Sciatic nerve (tissue), 2 donors: ENCODE measurements at places on chromosomes 7 and 10.
A peak's percentile ranks its signal among the peaks of the same experiment; 100 is the strongest.

- DNase-seq: no peak
Observed at GRCh38 chr10:15213461-15213861, 45.0 kb upstream of the NMT2 start.

- no peak for DNase-seq
Observed at GRCh38 chr7:45033931-45034290, 33.9 kb downstream of the CCM2 start.

DNA sequence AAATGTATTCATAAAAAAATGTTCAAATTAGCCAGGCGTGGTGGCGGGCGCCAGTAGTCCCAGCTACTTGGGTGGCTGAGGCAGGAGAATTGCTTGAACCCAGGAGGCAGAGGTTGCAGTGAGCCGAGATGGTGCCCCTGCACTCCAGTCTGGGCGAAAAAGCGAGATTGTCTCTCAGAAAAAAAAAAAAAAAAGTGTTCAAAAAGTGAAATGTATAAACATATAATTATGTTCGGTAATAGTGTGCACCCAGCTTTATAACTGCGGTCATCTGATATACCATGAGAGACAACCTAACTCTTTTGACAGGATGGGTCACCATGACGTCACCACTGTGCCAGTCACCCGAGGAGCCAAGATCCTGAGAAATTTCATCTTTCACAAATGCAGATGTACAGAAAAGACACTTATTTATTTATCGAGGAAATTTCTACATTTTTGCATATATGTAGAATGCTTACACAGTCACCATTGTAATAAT, 594 bp upstream of the RP9 start:
- no peak for DNase-seq

DNA sequence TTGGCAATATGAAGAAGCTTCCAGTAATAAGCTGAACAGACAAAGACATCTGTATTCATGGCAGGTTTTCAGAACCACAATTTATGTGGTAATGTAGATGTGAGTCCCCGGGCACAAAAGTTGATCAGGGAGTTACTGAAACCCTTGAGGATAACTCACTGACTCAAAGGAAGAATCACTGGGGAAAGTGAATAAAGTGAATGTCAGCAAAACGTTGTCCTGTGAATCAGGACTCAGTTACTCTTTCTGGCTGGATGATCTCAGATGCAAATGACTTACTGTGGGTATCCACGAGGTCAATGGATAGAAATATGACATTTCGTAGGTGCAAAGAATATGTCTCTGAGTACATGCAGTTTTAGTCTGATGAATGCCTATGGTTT, 172.8 kb upstream of the CTBP2 start:
- DNase-seq: no peak

DNA sequence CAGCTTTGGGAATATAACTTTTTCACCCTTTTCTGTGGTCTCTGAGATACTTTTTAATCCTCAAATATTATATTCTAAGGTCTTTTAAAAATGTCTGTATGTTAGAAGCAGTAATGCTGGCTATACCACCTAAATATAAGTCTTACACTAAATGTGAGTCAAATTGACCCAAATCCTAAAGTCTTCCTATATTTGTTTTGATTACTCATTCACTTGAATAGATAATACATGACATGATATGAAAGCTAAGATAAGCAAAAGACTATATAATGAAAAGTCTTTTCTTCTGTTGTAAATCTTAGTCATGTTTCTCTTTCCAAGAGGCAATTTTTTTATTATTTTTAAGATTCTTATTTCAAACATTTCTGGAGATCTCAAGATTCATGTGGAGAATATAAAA, 64.2 kb downstream of the HDAC9 start:
- no peak for DNase-seq

DNA sequence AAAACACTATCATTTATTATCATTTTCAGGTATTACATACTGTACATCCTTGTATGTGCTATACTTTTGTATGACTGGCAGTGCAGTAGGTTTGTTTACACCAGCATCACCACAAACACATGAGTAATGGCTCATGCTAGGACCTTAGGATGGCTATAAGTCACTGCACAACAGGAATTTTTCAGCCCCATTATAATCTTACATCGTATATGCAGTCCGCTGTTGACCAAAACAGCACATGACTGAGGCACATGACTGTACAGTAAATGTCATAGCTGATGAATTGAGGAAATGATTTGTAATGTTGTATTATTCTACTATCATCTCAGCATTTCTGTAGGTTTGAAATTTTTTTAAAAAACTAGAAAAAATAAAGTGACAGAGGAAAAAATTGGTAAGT, 38.6 kb downstream of the BPGM start:
- DNase-seq: no peak

- no peak for DNase-seq
Observed at GRCh38 chr7:51187941-51188340, 128.7 kb downstream of the COBL start.

DNA sequence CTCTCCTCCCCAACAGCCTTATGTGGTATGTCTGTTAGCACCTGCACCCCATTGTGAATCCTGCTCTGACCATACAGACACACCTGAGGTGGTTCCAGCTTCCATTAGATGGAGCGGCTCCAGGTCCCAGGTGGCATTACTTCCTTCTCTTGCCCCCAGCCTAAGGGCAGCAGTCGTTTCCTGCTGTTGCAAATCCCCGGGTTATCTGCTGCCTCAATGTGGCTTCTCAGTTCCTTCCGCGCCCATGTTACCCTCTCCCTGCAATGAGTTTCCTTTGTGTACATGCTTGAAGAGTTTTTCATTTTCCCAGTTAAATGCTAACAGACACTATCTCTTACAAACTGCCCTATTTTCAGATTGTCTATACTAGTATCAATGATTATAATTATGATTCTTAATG, 62.8 kb upstream of the PRKCQ start:
- no peak for DNase-seq

- no peak for DNase-seq
Observed at GRCh38 chr10:72104472-72105097, 16.2 kb upstream of the SPOCK2 start.

GRCh38 chr7:115585015-115585718, 445.4 kb downstream of the TFEC start:
- no peak for DNase-seq

DNA sequence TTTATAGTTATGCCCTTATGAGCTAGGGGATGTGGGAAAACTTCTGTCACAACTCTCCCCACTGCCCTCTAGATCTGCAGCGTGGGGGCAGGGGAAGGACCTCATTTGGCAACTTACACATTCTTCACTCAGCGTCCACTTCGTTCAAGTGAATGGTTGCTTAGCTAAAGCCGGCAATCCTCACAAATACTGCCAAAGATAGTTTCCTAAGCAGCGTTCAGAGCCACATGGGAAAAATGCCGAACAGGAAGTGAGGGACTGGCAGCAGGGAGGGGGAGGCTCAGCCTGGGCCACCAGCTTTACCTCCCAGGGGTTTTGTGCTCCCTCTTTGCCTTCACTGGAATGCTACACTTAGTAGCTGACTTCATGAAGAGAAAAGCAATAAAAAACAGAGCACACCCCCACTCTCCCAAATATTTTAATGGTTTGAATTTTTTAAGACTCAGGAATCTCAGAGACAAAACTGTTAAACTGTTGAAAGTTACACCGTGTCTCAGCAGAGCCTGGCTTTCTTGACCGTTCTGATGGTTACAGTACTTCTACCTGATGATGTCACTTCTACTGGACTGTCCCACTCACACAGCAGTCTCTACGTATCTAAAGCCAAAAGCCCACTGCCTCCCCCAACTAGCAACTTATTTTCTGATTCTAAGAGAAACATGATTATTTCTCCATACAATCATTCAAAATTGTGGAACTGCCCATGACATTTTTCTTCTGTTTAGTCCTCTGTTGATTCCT, 10.4 kb downstream of the GRM3 start:
- no peak for DNase-seq

DNA sequence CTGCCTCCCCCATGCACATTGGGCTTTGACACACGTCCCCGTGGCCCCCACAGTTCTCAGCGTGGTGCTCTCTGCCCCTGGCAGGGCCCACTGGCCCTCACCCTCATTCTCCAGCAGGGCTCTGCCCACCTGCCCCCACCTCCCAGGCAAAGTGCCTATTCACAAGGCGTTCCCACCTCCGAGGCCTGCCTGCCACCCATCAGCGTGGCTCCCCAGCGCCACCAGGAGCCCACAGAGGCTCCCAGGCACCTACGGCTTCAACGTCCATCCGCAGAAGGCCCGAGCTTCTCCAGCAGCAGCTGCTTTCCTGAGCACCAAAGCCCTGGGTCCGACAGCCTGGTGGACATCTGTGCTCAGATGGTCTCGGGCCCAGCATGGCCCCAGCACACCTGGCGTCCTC, 211.8 kb upstream of the PPP2R2D start:
- no peak for DNase-seq

DNA sequence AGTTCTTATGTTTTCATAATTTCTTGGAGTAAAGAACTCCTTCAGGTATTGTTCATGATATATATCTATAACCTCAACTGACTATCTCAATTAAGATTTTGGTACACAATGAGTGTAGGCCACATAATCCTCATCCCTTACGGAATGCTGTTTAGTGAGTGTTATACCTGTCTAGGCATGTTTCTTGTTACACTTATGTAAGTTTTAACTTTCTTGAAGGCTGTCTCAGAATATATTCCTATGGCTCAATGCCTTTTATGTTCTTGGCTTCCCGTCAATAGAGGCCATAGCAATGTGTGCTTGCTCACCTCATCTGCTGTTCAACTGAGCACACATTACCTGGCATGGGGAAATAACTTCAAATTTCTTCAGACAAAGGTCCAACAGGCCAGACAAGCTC, 185.1 kb downstream of the CTTNBP2 start:
- DNase-seq: no peak

DNA sequence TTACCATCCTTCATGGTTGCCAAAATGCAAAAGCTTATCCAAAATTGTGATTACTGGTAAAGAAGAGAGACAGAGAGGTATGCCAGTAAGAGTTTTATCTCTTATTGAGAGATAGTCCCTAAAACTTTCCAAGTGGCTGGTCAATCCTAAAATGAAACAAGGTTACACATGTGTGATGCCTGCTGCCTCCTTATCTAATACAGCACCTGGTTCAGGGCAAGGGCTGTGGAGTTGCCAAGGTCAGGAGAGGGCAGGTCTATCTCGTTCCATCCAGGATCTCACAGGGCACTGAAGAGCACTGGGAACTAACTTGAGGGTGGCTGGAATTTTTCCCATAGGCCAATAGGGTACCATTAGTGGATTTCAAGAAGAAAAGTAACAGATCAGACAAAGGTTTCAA, 18.3 kb downstream of the VOPP1 start:
- no peak for DNase-seq

DNA sequence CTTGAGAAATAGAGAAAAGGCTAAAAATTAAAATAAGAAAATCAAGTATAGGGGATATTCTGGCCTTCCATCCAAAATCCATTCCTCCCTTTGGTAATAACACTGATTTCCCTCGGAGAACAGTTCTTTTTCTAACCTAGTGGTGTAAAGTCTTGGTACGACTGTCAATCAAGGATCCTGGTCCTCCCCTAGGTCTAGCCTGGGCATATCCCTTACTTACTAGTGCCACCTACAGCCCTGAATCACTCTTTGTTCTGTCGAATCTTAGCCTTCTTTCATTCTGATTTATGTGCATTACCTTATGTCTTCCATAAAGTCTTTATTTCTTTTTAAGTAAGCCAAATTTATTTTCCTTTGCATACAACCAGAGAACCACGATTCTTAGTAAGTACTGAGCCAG, 298.7 kb upstream of the LRRTM3 start:
- no peak for DNase-seq

- no peak for DNase-seq
Observed at GRCh38 chr10:93827056-93827804, 66.5 kb upstream of the SLC35G1 start.

DNA sequence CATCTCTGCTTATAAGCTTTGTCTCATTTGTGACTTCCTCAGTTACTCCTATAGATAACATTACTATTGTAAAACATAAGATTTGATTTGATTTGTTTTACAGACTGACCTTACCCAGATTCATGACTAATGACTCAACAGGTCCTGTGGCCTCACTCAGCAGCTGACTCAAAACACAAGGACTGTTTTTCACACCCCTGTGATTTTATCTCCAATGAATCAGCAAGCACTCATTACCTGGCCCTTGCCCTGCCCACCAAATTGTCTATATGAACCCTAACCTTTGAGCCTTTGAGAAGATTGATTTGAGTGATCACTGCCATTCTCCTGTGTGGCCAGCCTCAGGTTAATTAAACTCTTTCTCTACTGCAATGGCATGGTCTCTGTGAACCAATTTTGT, 1064.6 kb upstream of the LRRTM3 start:
- DNase-seq: no peak

- DNase-seq: no peak
Observed at GRCh38 chr7:84236398-84236797, 41.8 kb upstream of the SEMA3A start.

DNA sequence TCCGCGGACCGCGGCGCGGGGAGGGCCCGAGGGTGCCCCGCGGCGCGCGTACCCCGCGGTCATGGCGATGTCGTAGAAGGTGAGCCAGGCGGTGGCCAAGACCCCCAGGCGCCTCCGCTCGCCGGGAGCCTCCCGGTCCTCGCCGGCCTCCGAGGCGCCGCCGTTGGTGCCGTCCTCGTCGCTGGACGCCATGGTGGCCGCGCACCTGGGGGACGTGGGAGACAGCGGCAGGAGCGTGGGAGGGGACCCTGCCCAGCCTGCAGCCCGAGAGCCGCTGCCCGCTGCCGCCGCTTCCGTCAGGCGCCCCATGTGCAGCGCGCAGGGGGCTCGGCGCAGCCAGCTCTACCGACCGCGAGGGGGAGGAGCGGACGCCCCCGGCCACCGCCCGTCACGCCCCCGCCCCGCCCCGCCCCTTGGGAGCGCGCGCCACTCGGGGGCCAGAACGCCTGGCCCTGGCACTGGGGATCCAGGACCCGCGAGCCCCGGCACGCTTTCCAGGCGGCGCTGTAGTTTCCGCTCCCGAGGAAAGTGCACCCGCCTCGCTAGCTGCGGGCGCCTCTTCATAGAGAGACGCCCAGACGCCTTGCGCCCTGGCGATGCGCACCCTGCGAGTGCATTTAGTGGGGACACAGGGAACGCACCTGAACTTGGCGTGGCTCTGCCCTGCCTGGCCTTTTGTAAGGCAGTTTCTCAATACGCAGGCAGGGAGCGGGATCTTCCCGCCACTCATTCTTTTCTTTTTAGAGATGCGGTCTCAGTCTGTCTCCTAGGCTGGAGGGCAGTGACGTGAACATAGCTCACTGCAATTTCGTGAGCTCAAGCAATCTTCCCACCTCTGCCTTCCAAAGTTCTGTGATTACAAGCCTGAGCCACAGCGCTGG, at the start of gene HACD1:
HACD1 (minus strand) TSS at position 344 of the 881 bp plus-strand sequence; CDS start at position 309, 35 bp downstream.
- DNase-seq: peak; percentile 70
